Endothelial cell of umbilical vein (primary cell): ENCODE measurements at places on chromosomes 4 and X. TPM values are rescaled to one million over a fixed set of nuclear protein-coding genes. Genes with fewer than 3 reads are reported as not detected.

DUX4 gene
- total RNA-seq = not detected in 2 replicates

KDR gene
- total RNA-seq = 139 and 145 TPM in 2 replicates

POLA1 gene
- 16.4 and 18.6 TPM in 2 replicates for total RNA-seq

RASGEF1B gene
- total RNA-seq = not detected in 2 replicates

SORBS2 gene
- total RNA-seq = 75.5 and 82.5 TPM in 2 replicates

NXF2 gene
- not detected in 2 replicates for total RNA-seq

ITIH6 gene
- total RNA-seq = not detected in 2 replicates

NAT8L gene
- 0.11 and 0.12 TPM in 2 replicates for total RNA-seq
